ENCODE measurements at places on chromosomes 2 and 18. TPM values are rescaled to one million over a fixed set of nuclear protein-coding genes. Genes with fewer than 3 reads are reported as not detected.

The KCNG3 gene
- 2.0 TPM for total RNA-seq

The TM4SF20 gene
- not detected for total RNA-seq

The TRIM43 gene
- total RNA-seq, result not detected

The FOXD4L1 gene
- total RNA-seq, result not detected

The DNPEP gene
- total RNA-seq, result 32.5 TPM

Data from camera-type eye (tissue), 1 donor.